ENCODE measurements at places on chromosomes 1 and 21.

GRCh38 chr21:31647650-31648049 lies 11.8 kb upstream of the SOD1 start:
- DNase-seq: no peak

DNA sequence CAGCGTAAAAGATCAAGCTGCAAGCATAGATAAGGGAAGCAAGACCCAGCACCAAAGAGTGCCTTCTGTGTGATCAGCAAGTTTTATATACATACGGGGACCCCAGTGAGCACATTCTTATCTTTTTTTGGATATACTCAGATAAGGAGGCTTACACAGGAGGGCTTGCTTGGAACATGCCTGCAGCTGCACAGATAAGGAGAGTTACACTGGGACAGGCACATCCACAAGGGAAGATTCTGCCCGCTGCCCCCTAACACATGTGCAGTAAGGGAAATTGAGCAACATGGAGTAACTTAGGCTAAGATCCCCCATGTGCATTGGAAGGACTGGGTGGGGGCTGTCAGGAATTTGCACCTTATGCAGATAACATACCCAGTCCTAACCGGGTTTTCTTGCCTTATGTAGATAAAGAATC lies 1334.8 kb downstream of the MRPL39 start:
- no peak for DNase-seq

DNA sequence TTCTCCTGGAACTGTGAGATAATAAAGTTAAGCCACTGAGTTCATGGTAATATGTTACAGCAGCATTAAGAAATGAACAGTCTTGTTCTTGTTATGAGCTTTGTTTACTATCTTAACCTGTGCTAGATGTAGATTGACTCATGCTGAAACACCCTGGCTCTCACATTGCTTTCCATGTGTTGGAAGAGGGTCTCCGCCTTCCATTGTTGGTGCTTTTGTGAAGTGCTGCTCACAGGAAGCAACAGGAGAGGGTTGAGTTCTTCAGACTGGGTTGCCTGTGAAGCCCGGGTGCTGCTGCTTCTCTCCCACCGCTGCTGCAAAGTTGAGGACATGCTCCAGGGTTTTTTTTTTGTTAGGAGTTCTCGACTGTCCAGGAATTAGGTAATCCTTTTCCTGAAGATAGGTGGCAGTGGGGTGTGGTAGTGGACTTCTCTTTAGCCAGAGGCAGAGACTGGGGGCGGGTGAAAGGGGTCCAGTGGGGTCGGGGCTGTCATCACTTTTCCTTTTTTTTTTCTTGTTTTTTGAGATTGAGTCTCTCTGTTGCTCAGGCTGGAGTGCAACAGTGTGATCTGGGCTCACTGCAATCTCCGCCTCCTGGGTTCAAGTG lies 28.7 kb upstream of the HMGN1 start:
- no peak for DNase-seq

- DNase-seq: no peak
Measured at GRCh38 chr1:8481650-8482380, 163.9 kb downstream of the SLC45A1 start.

DNA sequence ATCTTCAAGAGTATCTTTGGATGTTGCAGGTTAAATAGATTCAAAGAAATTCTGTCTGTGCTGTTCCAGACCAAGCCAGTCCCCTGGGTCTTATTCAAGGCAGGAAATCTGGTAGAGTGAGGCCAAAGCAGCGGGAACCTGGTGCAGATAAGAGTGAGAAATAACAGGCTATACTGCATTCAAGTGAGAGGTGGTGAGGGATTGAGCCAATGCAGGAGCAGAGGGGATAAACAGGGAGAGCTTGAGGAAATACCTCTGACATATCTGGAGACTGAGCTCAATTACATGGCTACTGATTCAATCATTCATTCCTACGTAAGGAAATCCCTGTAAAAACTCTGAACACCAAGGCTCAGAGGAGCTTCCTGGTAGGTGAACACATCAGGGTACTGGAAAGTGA lies 17.2 kb upstream of the PSMA5 start:
- no peak for DNase-seq

DNA sequence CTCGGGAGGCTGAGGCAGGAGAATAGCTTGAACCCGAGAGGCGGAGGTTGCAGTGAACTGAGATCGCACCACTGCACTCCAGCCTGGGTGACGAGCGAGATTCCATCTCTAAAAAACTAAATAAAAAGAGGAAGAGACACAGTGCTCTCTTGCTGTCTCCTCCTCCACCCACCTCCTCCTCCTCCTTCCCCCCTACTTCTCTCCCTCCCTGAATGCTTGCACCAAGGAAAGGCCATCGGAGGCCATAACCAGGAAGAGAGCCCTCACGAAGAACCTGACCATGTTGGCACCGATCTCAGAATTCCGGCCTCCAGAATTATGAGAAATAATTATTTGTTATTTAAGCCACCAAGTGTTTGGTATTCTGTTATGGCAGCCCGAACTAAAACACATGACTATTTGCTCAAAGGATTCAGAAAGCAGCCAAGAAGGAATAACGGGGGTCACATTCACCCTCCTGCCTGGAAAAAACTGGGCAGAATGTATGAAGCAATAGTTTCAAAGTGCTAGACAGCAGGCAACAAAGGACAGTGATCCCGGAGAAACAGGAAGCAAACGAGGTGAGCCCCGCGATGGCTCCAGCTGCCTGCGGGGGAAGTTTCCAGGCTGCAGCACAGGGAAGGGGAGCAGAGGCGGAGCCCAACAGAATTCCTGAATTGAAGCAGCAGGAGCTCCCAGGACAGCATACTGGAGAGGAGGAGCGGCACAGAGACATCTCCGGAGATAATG lies 35.8 kb downstream of the LDLRAD1 start:
- DNase-seq: no peak

- DNase-seq: no peak
Measured at GRCh38 chr1:200302921-200303290, 106.9 kb downstream of the ZNF281 start.

GRCh38 chr1:145916745-145917144 lies 1.8 kb downstream of the PEX11B start:
- DNase-seq: no peak

GRCh38 chr1:94755675-94756074 lies 64.5 kb upstream of the SLC44A3 start:
- DNase-seq: no peak

DNA sequence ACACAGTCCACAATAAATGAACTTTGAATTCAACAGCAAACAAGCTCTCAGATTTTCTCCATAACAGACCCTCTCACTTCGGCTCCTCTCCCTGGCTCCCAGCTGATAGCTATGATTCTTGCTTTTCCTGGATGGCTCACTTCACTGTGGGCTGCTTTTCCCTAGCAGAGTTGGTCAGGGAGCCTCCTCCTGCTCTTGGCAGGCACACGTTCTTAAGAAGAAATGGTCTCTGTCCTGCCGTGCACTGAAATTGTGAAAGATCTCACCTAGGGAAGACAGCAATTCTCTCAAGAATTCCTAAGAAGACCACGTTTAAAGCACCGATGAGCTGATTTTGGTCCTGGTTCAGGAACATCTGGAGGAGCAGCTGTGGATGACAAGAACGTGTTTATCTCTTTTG lies 148.5 kb upstream of the KCNK2 start:
- no peak for DNase-seq

GRCh38 chr21:45330075-45330781 lies 42.5 kb upstream of the POFUT2 start:
- no peak for DNase-seq

DNA sequence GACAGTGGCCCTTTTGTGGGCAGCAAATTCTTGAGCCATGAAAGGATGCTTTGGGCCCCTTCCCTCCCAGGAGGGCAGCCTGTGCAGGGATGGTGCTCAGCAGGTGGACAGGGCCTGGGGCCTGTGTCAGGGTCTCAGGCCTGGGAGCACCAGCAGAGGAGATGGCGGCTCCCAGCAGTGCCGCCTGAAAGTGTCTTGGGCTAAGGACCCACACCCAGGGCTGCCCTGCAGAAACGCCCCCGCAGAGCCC lies 23.9 kb downstream of the FTCD start:
- DNase-seq: no peak

- DNase-seq: no peak
Measured at GRCh38 chr1:181817091-181817490, 244.4 kb downstream of the ZNF648 start.

DNA sequence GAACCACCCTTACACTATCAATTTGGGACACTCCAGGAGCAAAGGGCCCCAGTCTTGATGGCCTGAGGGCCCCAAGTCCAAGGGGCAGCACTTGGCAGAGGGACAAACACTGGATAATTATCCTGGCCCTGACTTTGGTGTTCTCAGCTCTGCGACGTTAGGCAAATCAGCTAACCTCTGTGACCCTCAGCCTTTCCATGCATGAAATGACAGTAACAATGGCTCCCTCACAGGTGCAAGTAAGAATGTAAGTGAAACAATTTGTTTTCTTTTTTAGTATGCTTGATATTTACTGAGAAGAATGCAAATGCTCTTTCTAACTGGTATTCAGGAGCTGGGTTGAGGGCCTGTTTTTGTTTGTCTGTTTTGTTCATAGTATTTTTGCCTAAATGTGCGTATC lies 61.6 kb upstream of the PRDX6 start:
- no peak for DNase-seq
